Activated CD8-positive, alpha-beta memory T cell treated with anti-CD3 and anti-CD28 coated beads for 1 hour (primary cell): ENCODE measurements at places on chromosomes 13 and 19.

GRCh38 chr13:33554919-33555791 lies 262.8 kb upstream of the RFC3 start:
- DNase-seq = no peak

- no peak for DNase-seq
These were observed 2.7 kb downstream of the JUND start for GRCh38 chr19:18278521-18279265.

DNA sequence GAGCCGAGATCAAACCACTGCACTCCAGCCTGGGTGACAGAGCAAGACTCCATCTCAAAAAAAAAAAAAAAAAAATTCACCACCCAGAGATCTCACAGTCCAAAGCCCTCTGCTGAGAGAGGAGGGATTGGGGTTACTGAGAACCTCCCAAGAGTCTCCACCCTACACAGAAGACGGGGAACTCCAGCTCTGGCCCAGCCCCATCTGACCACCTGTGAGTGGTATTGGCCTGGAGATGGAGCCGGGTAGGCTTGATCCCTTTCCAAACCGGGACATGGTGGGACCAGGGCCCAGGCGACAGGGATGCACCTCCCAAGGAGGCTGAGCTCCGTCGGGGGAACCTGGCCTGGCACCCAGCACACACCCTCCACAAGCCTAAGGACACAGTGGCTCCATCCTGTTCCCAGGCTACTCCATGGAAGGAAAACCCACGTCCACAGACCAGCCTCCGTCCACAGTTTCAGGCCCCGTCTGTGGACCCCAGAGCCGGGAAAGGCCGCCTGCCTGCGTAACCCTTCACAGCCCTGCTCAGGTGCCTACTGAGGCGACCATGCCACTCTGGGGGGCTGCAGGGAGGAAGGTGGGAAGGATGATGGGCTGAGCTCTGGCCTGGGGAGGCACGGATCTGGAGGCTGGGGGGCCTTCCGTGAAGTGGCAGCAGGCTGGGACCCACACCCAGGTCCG lies 1.8 kb downstream of the TMEM259 start:
- no peak for DNase-seq

DNA sequence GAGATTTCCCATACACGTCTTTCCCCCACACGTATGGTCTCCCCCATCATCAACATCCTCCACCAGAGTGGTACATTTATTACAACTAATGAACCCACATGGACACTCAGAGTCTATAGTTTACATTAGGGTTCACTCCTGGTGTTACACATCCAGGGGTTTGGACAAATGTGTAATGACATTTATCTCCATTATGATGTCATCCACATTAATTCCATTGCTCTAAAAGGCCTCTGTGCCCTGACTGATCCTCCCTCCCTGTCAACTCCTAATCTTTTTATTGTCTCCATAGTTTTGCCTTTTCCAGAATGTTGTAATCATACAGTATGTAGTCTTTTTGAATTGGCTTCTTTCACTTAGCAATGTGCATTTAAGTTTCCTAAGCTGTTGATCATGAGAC lies 8.2 kb downstream of the ZNF383 start:
- no peak for DNase-seq

DNA sequence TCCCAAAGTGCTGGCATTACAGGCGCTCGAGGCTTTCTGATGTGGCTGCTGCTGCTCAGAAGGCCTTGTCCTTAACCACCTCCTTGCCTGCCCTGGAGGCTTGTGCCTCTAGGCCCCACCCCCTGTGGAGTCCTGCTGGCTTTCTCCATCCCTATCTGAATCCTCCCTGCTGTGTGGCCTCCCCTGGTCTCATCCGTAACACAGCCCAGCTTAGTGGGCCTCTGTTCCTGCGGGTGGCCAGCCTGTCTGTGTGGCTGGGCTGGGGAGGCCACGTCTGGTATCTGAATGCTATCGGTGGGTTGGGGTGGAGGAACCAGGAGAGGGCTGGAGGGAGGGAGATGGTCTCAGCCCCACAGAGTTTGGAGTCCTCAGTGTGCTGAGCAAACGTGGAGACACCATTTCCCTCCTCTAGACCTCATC lies 4.7 kb downstream of the RPL28 start:
- DNase-seq = no peak

DNA sequence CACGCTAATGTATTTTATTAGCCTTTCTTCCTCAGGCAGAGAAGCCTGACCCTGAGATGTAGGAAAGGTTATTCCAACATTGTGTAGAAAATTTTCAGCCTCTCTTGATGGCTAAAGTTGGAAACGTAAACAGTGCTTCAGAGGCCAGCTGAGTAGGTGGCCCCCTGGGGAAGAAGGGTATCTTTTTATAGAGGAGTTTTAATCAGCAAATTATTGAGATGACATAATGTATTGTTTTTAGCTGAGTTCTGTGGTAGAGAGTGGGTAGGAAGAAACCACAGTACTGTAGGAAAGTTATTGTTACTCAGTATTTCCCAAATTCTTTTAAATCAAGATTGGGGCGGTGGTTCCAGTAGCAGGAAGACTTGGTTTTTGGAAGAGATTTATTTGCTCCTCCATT lies 268.8 kb downstream of the DLEU7 start:
- no peak for DNase-seq
